ENCODE measurements at places on chromosomes 2 and 18.

DNA sequence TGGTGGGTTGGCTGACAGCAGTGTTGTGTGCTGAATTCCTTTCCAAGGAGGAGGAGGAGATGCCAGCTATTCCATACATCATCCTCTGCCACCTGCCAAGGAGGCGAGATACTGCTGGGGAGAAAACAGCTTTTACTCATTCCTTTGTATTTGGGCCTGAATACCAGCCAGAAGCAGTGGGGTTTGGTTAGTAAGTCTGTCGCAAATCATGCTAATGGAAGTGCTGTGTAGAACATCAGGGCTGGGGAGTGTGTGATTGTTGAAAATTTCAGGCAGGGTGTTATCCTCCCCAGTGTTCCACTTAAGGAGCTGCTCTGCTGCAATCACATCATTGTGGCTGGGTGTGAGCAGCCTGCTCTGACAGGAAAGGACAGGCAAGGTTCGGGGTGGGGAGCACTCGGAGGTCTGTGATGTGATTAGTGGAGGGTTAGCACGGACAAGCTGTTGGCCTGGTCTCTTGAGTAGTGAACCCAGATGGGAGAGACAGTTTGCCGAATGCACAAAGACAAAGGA is 128.2 kb upstream of the DLX2 start:
- DNase-seq, result no peak

- DNase-seq, result no peak
Measured at GRCh38 chr2:201220102-201220570, 37.2 kb downstream of the CASP10 start.

- no peak for DNase-seq
Measured at GRCh38 chr18:75937306-75937705, 509.8 kb upstream of the SMIM21 start.

GRCh38 chr2:70718241-70718640 is 49.8 kb downstream of the ADD2 start:
- DNase-seq, result no peak

- no peak for DNase-seq
Measured at GRCh38 chr18:4551001-4551360, 95.9 kb upstream of the DLGAP1 start.

DNA sequence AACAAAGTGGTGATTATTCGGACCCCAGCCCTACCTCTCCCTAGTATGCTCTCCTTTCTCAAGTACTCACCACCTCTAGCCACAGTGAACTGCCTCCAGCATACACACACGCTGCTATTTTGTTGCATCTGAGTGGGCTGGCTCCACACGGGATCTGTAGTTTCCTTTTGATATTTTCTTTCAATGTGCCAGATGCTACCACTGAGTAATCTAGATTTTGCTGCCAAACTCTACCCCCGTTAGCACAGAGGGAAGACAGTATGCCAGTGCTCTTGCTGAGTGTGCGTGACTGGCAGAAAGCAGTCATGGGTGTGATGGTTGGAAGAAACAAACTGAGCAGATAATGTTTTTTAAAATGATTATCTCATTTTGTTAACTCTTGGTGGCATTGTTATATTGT is 11.6 kb downstream of the CFLAR start:
- peak; percentile 18 for DNase-seq

- DNase-seq, result no peak
Measured at GRCh38 chr2:8684878-8685696, 3.2 kb downstream of the ID2 start.

- peak; percentile 77 for DNase-seq
Measured at GRCh38 chr2:157898591-157898996, 22.5 kb upstream of the ACVR1 start.

All from AG04450 (cell line).